Cerebellar cortex (tissue), 1 donor: ENCODE measurements at places on chromosomes 6 and 20.

DNA sequence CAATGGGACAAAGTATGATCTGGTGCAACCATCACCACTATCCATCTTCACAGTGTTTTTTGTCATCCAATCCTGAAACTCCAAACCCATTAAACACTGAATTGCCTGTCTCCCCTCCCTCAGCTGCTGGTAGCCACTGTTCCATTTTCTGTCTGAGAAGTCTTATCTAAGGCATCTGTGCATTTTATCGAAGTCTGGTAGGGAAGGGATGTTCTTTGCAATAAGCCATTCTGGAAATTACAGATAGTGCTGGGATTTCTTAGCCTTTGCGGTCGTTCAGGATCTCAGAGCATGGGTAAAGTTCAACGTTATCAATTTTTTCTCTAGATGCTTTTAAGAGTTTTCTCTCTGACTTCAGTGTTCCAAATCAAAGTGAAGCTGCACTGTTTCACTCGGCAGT, 24.1 kb downstream of the KIF25 start:
- no peak for DNase-seq

GRCh38 chr20:25551413-25552215, 33.7 kb downstream of the NINL start:
- no peak for DNase-seq

DNA sequence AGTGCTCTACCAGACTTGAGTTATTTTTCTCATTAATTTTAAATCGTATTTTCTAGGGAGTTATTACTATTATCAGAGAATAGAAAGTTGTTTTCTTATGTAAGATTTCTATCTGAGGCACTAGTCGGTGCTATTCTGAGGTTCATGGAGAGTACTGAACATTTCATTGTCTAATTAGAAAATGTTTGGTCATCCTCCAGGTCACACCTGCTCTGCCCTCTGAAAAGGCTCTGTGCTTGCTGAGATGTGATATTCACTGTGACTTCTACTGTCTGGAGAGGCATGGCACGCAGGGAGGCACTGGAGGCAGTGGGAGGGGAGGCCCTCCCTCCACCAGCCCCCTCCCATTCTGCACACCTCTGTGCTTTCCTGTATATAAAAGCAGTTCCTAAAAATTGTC, 3.0 kb downstream of the SYNDIG1 start:
- peak; percentile 52 for DNase-seq

DNA sequence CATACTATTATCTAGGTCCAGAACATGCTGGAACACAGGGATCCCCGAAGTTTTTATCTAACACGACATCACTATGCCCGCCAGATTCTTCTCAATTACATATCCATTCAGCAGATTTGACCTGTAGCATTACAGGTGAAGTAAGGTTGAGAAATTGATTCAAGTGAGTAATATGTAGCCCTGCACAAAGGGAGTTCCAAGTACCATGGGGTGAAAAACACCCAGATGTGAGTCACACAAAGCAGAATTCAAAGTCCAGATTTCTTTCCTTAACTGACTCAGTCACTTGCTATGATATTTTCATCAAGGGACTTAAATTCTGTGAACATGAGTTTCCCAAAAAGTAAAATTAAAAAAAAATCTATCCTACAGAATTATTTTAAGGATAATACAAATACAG, 655.4 kb upstream of the PTCHD4 start:
- DNase-seq: no peak

GRCh38 chr6:6003621-6004366, 2.9 kb downstream of the NRN1 start:
- peak; percentile 74 for DNase-seq

DNA sequence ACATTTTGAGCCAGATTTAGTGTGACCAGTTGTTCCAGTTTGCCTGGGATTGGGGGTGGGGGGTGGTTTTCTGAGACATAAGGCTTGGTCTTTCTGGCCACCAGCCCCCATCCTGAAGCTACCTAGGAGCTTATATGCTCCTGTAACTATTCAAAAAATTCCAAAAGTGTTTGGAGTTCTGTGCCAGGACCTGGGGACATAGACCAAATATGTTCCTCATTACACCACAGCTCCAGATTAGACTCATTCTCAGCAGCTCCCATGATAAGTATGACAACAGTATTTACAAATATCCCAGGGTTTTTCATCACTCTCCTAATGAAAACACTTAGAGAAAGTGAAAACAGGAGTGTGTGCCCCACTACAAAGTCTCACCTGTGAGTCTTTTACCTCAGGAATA, 37.8 kb upstream of the RNF144B start:
- no peak for DNase-seq

GRCh38 chr6:122432816-122433215, 33.4 kb downstream of the HSF2 start:
- DNase-seq: no peak

DNA sequence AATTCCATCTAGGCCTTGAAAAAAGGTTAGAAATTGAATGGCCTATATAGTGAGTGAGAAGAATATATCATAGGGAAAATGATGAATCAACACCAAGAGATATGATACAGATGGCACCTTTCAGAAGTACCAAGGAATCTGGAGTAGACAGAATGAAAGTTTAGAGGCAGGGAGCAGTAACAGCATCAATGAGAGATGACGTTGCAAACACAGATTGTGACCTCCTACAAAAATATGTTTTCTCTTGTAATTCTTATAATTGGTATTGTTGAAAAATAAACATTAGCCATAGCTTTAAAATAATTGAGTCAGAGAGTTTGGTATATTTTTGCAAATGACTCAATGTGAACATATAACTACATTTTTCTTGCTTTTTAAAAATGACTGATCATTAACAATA, 1223.1 kb upstream of the GJE1 start:
- DNase-seq: no peak

DNA sequence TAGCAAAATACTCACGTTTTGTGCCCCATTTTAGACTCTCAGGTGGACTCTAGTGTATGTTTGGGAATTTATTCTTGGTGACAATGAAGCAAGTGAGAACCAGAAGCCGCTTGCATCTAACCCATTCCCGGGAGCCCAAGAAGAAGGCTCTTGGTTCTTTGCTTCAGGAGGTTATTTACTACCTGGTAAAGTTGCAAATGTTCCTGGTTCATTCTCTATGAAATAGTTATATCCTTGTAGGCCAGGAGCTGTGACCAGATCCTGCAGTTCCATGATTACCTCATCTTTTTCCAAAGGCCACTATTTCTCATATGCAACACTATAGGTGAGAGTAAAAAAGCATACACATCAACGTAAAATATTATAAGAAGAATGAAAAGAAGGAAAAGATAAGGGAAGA, 60.9 kb upstream of the FABP7 start:
- peak; percentile 70 for DNase-seq

DNA sequence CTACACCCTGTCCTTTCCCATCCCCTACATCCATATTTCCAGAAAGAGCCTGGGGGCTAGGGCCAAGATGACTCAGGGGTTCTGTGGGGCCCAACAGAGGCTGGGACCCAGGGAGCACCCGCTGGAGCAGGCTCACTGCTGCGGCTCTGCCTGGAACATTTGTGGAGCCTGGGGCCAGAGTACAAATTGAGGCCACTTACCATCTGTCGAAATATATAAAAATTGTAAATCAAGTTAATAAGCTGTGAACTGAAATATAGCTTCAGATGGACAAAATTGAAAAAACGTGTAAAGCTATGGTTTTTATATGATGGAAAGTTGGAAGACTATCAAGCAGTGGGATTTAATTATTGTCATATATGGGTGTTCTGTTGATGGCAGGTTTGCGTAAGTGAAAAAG, 82.9 kb upstream of the ATXN1 start:
- no peak for DNase-seq
